NCI-H510A (cell line): ENCODE measurements at places on chromosomes 6 and 20.

GRCh38 chr6:149696901-149697300, 21.0 kb downstream of the LATS1 start:
- no peak for DNase-seq

GRCh38 chr6:14149053-14149738, 31.6 kb downstream of the CD83 start:
- DNase-seq, result peak; percentile 13

DNA sequence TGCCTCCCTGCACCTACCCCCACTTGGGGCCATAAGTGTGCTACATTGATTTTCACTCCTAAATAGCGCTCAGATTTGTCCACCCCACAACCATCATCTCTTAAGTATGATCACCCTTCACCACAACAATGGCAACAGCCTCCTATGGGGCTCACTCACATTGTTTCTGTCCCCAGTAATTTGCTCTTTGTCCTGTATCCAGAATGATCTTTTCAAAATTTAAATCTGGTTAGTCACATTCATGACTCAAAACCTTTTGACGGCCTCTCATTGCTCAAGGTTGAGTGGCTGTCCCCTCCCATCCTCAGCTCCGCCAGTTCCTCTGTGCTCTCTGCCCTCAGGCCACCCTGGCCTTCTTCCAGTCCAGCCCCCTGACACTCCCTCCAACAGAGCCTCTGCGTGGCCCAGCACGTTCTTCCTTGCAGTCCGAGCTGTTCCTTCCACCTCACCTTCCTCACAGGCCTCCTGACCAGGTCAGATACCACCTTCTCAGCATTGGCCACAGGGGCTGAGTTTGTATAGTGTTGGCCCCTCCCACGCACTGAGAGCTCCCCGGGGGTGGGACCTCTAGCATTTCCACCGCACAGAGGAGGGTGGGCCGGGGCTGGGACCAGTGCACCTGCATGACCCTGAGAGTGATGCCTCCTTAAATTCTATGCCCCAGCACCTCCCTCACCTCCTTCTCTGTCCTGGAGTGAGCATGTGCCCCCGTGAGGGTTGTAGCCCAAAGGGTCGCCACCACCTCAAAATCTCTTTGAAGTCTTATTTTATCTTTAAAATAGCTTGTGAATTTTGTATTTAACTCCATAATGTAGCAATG, 2.4 kb upstream of the PPP1R3G start:
- DNase-seq, result no peak

- peak; percentile 59 for DNase-seq
Measured at GRCh38 chr20:17471606-17472187, 59.5 kb downstream of the BFSP1 start.

DNA sequence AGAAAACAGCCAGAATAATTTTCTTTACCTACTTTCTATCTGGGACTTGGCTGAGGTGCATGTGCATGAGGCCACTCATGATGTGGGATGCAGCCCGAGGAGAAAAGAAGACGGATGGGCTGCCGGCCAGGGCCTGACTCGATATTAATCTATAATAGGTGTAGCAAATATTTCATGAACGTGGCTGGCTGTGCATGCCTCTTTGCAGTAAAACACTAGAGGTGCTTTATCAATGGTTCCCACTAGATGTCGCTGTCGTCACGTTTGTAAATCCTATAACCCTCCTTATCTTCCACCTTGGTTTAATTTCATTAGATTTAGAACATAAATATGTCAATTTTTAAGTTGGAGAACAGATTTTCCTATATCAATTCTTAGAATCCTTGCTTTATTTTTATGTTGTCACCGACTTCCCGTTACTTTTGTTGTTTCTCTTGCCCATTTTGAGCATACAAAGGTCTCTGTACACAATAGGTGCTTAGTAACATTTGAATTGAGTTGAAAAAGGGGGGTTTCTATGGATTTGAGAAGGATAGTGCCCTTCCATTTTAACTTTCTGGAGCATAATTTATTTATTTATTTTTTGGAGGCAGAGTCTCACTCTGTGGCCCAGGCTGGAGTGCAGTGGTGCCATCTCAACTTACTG, 19.6 kb upstream of the FERMT1 start:
- DNase-seq, result peak; percentile 36

- DNase-seq, result no peak
Measured at GRCh38 chr6:36387440-36388303, at the start of gene ETV7. Gene ETV7, minus strand, starts transcription at chr6:36387669. Its CDS starts 128 bp downstream, at chr6:36387541.

DNA sequence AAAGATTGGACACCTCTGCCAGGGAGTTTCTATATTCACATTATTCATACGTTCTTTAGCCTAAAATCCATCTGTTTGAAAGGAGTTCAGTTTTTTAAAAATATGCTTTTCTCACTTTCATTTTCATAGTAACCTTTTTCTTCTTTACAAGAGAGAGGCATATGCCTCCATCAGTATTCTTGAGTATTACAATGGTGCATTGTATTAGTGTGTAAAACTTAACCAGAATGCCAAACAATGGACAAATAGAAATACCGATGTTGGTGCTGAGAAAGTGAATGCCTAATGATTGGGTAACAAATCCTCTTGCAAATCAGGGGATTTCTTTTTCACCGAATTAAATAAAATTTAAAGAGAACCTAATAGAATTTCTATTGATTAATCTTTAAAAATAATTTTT, 163.2 kb upstream of the LAMA2 start:
- no peak for DNase-seq
